Eye (tissue), 1 donor: ENCODE measurements at places on chromosomes 7 and 10.

GRCh38 chr10:21488246-21488956 is 37.1 kb downstream of the SKIDA1 start:
- no peak for DNase-seq

- no peak for DNase-seq
Observed at GRCh38 chr10:118310822-118311221, 31.3 kb downstream of the FAM204A start.

DNA sequence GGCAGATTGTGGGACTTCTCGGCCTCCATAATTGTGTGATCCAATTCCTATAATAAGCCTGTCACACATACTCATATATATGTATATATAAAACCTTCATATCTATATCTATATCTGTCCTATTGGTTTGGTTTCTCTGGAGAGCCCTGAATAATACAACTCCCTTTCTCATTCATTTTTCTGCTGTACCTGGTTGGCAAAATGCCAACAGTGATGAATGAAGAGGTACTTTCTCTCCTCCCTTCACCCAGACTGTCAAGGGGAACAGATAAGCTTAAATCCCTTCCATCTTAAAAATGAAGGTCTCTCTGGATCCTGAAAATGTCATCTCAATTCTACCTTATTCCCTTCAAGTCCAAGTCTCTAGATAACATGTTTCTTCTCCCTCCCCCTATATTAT is 60.3 kb upstream of the FOXP2 start:
- DNase-seq: no peak

- DNase-seq: no peak
Observed at GRCh38 chr10:122852261-122852660, 6.6 kb upstream of the CUZD1 start.

DNA sequence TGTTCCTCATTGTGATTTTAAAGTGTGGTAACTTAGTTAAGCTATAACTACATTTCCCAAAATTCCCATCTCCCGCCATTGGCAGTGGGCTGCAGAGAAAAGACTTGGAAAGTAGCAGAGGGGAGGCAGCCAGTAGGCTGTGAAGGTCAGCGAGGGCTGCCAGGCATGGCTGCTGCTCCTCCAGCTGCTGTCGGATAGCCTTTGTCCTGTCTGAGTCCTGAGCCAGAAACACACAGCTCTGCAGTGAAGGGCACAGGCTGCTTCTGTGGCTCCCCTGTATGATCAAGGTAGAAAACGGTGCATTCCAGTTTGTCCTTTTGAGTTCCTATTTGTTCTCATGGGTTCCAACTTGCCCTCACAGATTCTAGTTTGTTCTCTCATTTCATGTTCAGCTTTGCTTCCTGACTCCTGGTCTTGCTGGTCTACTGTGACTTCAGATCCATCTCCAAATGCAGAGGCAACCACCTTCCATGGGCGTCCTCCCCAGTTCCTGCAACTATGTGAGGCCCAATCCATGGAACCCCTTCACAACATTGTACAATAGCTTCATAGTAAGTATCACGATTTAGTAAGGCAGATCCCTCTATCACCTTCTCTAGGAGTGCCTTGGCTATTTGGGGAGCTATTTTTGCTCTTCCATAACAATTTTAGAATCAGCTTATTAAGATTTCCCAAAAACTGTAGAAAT is 31.7 kb downstream of the SYPL1 start:
- DNase-seq: peak; percentile 15

DNA sequence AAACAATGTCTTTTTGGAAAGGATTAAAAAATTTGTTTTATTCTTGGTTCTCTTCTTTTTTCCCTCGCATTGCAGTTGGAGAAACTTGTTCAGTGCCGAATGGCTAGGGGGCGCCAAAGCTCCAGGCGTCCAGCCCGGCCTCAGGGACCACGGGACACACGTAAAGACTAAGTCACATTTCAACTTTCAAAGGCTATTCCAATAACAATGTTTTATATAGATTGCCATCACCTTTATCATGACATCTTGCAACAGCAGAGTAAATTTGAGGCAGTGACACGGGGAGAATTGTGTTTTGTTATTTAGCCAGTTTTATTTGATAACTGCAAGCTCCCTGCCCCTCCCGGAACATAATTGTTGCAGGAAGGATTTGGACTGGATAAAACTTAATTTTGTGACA is 2.2 kb upstream of the IGFBP3 start:
- DNase-seq: peak; percentile 92

- no peak for DNase-seq
Observed at GRCh38 chr10:14068601-14069250, 262.0 kb downstream of the FRMD4A start.

DNA sequence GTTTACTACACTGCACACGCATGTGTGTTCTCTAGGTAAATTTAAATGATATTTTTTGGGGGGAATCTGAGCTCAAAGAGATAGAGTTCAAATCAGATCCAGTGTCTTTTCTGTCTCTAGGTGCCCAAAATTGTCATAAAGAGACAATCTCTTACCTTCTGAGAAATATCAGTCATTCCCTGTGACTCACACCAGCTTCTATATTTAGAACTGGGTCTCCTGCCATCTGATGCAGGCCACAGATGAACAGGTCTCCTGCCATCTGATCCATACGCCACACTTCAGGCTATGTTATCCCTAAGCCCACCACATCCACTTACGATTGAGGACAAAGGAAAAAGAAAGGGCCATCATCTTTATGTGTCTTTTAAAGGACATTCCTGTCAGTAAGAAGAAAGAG is 136.3 kb upstream of the LAMB4 start:
- DNase-seq: no peak

- DNase-seq: no peak
Observed at GRCh38 chr7:63039882-63040281, 958.8 kb upstream of the ZNF722 start.

- DNase-seq: peak; percentile 35
Observed at GRCh38 chr10:105328503-105329133, 687.5 kb downstream of the SORCS3 start.

GRCh38 chr7:152760854-152761748 is 1.5 kb downstream of the ACTR3B start:
- DNase-seq: no peak

- no peak for DNase-seq
Observed at GRCh38 chr7:88321694-88322093, 15.0 kb upstream of the STEAP4 start.

DNA sequence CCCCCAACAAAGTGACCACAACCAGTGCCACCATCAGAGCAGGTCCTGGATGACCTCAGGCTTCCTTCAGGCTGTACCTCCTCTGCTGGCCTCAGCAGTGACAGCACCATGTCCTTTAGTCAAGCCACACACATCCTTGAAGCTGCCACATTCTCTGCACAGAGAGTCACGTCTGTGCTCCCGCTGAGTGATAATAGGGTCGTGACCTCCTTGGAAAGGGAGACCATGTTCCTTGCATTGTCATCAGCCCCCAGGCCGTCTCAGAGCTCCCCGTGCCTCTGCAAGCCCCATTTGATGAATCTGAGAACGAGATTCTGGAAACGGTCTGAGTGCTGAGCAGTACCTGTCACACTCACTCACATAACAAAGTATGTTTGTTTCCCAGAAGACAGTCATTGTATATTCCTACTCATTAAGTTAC is 106.5 kb upstream of the PRR15 start:
- DNase-seq: peak; percentile 93

GRCh38 chr10:71471006-71471405 is 74.3 kb downstream of the CDH23 start:
- DNase-seq: no peak

DNA sequence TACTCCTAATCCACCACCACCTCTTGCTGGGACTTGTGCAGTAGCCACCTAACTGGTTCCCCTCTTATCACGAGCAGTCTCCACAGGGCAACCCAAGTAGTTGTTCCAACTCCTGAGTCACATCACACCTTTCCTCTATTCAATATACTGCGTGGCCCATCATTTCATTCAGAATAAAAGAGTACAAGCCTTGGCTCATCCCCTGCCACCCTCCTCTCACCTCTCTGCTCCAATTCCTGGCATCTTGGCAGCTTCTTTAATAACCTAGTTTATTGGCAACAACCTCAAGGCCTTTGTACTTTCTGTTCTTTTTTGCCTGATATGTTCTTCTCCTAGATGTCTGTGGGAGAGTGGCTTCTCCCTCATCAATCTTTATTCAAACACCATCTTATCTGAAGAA is 199.4 kb downstream of the KIAA1217 start:
- no peak for DNase-seq

- no peak for DNase-seq
Observed at GRCh38 chr10:125006188-125006680, 64.3 kb downstream of the ZRANB1 start.

GRCh38 chr10:89242345-89242684 is 9.3 kb downstream of the LIPA start:
- DNase-seq: no peak

DNA sequence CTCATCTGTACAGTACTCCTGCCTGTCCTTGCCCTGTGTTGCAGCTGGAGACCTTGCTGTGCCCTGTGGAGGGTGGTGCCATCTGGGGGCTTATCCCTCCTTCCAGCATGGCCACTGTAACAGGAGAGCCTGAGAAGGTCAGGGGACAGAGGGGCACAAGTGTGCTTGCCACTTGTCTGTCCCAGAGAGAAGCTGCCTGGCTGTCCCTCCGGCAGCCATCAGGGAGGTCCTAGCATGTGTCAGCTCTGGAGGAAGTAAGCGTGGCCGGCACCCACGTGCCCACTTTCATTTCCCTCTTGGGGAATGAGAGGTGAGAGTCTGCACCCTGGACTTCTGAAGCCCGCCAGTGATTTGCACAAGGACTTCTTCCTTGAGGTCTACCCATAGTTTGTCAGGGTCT is 97.0 kb upstream of the PPIF start:
- no peak for DNase-seq

DNA sequence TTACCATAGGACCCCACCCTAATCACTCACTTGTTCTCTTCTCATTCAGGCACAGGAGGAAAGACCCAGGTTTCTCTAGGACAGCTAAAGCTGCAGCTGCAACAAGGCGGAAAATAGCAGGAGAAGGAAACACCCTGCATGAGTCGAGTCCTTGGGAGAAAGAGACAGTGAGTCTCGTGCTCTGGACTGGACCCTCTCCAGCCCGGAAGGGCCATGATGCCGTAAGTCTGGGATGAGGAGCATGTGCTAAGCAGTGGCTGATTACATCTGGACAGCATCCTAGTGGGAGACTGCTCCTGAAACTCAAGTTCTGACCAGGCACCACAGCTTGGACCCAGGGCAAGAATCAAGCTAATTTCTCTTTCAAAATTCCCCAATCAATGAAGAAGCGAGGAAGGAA is 39.4 kb downstream of the FBXW4 start:
- no peak for DNase-seq

- DNase-seq: no peak
Observed at GRCh38 chr7:37494926-37495325, 46.3 kb upstream of the ELMO1 start.

DNA sequence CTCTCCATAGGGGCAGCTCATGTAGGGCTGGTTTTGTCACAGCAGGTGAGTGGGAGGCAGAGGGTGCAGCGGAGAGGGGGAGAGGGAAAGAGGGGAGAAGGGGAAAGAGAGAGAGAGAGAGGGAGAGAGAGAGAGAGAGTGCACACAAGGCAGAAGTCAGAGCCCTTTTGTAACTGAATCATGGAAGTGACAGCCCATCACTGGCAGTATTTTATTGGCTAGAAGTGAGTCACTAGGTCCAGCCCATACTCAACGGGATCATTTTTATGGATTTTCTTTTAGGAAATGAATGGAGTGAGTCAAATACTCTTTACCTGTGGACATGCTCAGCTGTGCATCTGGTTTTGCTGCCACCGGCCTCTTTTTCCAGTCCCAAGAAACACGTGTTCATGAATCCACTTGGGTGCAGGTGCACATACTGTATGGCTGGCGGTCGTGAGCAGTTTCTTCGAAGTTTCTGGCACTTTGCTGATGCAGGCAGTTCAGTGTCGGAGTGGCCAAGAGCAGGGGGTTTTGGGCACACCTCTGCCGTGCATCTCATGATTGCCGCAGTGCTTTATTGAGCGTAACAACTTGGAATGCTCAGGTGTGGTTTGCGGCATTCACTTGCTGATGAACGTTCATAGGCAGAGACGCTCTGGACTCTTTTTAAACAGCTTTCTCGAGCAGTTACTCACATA is 40.3 kb downstream of the DOCK1 start:
- no peak for DNase-seq

GRCh38 chr7:16615228-16615627 is 30.3 kb downstream of the ANKMY2 start:
- DNase-seq: no peak

GRCh38 chr10:78276139-78276538 is 242.5 kb downstream of the RPS24 start:
- DNase-seq: no peak

DNA sequence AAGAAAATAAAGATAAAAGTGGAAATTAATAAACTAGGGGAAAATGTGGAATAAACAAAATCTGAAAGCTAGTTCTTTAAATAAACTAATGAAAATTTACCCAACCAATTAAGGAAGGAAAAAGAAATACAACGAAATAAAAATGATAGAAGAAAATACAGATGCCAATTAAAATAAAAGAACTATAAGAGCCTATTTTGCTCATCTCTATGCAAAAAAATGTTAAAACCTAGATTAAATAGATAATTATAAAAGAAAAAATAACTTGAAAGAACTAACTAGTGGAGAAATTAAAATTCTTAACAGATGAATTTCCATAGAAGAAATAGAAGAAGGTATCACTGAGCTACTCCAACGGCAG is 32.7 kb downstream of the PKD1L1 start:
- DNase-seq: no peak

DNA sequence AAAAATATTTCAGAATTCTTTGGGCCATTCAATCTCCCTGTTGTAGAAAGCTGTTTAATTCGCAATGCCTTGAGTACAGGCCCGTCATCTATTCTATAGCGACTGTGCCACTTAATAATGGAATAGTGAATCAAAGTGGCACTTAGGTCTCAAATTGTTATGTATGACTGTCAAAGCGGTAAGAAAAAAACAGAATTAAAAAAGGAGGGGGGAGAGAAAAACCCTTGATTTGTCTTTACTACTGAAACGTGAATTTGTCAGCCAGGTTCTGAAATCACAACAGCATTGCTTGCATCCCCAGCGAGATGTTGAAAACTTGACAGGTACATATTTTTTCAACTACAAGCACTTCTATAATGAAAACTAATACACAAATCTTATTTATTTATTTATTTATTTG is 320.9 kb downstream of the TFEC start:
- no peak for DNase-seq

DNA sequence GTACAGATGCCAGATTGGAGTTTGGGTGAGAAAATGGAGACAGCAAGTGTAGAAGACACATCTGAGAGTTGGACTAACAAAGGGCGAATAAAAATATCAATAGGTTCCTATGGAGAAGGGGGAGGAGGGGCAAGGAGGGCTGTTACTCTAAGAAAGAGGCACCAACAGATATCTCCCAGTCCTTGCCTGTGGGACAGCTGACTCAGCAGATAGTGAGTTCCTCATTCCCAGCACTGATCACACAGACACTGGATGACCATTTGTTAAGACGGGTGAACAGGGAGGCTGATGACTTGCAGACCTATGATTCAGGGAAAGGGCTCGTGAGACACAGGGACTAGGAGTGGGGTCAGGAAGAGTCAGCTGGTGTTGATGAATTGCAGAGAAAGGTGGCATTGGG is 5.7 kb upstream of the PRR15 start:
- DNase-seq: no peak

DNA sequence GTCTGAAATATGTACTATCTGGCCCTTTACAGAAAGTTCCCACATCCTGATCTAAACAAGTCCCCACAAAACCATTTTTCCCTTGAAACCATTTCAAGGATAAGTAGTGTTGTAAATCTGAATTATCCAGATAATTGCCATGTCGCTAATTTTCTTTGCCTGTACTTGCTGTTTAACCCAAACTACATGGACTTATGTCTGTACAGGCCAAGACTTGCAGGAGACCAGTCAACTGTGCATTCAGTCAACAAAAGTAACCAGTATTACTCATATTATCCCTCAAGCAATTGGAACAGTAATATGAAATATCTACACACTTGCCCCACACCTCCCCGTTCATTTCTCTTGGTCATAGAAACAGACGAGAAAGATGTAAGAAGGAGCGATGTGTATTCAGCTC is 347.8 kb upstream of the NFE2L3 start:
- DNase-seq: no peak
